Retinal pigment epithelial cell (primary cell): ENCODE measurements at places on chromosomes 5 and 9.

GRCh38 chr5:159262472-159262858 is 625 bp upstream of the UBLCP1 start:
- no peak for DNase-seq

DNA sequence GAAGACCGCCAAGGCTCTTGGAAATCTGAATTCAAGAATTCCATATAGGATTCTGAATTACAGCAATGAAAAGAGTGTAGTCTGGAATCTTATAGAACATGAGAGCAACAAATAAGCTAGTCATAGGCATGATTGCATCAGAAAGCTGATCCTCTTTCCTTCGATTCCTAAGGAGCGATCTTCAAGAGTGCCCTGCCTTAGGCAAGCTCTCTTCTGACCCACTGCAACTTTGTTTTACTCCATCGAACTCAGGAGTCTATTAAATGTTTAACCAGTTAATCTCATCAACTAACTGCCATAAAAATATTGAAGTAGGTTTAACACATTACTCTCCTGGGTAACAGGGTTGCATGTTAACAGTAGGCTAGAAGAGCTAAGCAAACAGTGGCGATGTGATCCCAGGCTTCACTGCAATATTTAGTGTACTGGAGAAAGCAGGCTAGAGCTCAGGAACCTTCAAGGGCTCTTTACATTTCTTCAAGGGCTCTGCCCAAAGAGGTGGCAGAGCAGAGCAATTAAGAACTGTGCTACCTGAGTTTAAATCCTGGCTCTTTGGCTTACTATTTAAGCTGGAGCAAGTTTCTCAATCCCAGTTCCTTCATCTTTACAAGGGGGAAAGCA is 146.3 kb downstream of the RORB start:
- DNase-seq, result no peak

GRCh38 chr9:71303351-71303750 is 181.9 kb upstream of the TRPM3 start:
- DNase-seq, result no peak

GRCh38 chr5:108101821-108102220 is 280.1 kb downstream of the FBXL17 start:
- no peak for DNase-seq

- DNase-seq, result no peak
These were observed 184.3 kb downstream of the TSSK1B start for GRCh38 chr5:113250341-113250953.

- no peak for DNase-seq
These were observed 202.9 kb upstream of the IL12B start for GRCh38 chr5:159533197-159533596.

GRCh38 chr9:137658781-137659180 is 40.0 kb downstream of the EHMT1 start:
- DNase-seq, result no peak

- no peak for DNase-seq
These were observed 129.2 kb downstream of the LHFPL2 start for GRCh38 chr5:78519198-78519941.

- no peak for DNase-seq
These were observed 1.6 kb downstream of the WDR38 start for GRCh38 chr9:124854822-124855221.
